ENCODE measurements at places on chromosomes 5 and 9.

- DNase-seq, result no peak
These were observed 845 bp upstream of the SLC46A2 start for GRCh38 chr9:112891521-112891920.

DNA sequence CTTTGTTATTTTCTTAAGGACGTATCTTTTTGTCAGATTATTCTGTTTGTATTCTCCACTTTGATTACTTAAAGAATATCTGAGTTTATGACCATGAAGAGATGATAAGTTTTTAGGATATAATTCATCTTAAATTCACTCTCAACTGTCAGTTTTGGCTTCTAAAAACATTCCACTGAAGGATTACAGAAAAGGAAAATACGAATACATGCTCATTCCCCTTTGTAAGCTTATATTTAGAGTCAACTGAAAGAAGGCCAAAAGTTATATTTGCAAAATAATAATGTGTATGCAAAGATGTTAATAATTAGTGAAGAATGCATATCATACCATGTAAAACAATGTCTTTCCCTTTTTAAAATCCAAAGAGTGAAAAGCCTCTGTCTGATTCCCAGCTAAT is 52.5 kb downstream of the ZNF474 start:
- no peak for DNase-seq

- no peak for DNase-seq
These were observed 185.3 kb upstream of the IER5L start for GRCh38 chr9:129363216-129363873.

GRCh38 chr5:68270399-68270975 is 54.9 kb downstream of the PIK3R1 start:
- DNase-seq, result no peak

- no peak for DNase-seq
These were observed 32.9 kb downstream of the NTRK2 start for GRCh38 chr9:84702471-84702870.

All from activated effector memory CD4-positive, alpha-beta T cell treated with Interleukin-2 at 50 U/mL for 16 hours (primary cell).